Transverse colon (tissue), 4 donors: ENCODE measurements at places on chromosomes 16 and 17. TPM values are rescaled to one million over a fixed set of nuclear protein-coding genes. Genes with fewer than 3 reads are reported as not detected.
A peak's percentile ranks its signal among the peaks of the same experiment; 100 is the strongest.

OTOP3 gene
- total RNA-seq = 1.6 TPM

PLK1 gene
- total RNA-seq = 4.2 TPM

GRCh38 chr17:49631496-49631895, 46.4 kb downstream of the SPOP start:
- H3K4me3 ChIP-seq = no peak overlapping the region
- H3K27me3 ChIP-seq = no peaks in the 10 kb centered on the region
- no peaks in the 10 kb centered on the region for H3K36me3 ChIP-seq
- peaks cover 41% of the 10 kb centered on the region for H3K4me1 ChIP-seq
- H3K27ac ChIP-seq = peak overlapping the region; percentile 17

TMEM238L gene
- 46.6 TPM for total RNA-seq

DNA sequence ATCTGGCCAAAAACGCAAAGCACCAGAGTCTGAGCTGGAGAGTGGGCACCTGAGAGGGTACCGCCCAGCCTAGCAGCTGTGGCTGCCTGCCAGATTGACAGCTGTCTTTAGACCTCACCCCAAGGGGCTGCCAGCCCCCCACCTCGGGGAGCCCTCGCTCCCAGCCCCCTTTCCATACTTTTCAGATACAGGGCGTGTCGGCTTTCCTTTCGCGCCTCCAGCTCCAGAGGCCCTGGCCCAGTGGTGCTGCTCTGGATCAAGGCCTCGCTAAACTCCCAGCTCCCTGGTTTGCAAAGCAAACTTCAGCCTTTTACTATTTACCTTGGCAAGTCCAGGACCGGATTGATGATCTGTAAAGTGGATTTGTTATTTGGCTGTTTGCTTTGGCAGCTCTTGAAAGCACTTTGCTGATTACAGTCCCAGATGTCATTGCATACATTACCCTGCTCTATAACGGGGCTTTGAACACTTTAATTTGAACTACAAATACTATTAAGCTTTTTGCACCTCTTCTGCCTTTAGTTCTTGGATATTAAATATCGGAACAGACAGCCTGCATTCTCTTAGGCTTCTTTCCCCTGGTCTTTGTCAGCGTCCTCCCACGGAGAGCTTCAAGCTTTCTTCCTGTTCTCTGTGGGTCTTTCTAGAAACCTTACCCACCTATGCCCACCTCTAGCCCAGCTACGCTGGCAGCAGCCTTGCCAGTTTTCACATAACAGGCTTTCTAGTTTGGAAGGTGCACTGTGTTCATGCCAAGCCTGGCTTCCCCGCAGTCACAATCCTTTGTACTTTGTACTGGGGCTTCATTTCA, 63.6 kb upstream of the TBX2 start:
- no peak for DNase-seq
- peak overlapping the region; percentile 37 for H3K27ac ChIP-seq
- H3K27me3 ChIP-seq = peaks cover 87% of the 10 kb centered on the region
- H3K4me1 ChIP-seq = peaks cover 5% of the 10 kb centered on the region

ACSM5 gene
- 1.5 TPM for total RNA-seq

MFSD6L gene
- 5.1 TPM for total RNA-seq

DNA sequence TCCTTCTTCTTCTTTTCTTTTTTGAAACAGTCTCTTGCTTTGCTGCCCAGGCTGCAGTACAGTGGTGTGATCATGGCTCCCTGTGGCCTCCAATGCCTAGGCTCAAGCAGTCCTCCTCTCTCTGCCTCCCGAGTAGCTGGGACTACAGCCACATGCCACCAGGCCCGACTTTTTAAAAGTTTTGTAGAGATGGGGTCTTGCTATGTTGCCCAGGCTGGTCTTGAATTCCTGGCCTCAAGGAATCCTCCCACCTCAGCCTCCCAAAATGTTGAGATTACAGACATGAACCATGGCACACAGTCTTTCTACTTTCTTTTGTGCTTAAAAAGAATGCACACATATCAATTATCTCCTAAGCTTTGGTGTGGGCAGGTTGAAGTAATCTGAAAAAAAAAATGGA, 61.0 kb upstream of the DNAJA2 start:
- H3K4me3 ChIP-seq = no peak overlapping the region
- no peak for DNase-seq
- H3K4me1 ChIP-seq = peaks cover 2% of the 10 kb centered on the region
- H3K27me3 ChIP-seq = peaks cover 7% of the 10 kb centered on the region

GRCh38 chr17:50697663-50698272, 9.9 kb downstream of the ANKRD40 start:
- DNase-seq = no peak
- peak overlapping the region; percentile 85 for H3K27ac ChIP-seq
- no peaks in the 10 kb centered on the region for H3K27me3 ChIP-seq
- H3K4me1 ChIP-seq = peaks cover 30% of the 10 kb centered on the region
- no peak overlapping the region for H3K4me3 ChIP-seq

GRCh38 chr17:57505841-57506773, 239.0 kb downstream of the CCDC182 start:
- no peaks in the 10 kb centered on the region for H3K36me3 ChIP-seq
- no peaks in the 10 kb centered on the region for H3K27me3 ChIP-seq
- H3K4me1 ChIP-seq = no peaks in the 10 kb centered on the region
- no peak overlapping the region for H3K27ac ChIP-seq
- no peak overlapping the region for H3K4me3 ChIP-seq
- no peak for DNase-seq

GRCh38 chr17:73192206-73192893, 505 bp upstream of the COG1 start:
- no peaks in the 10 kb centered on the region for H3K27me3 ChIP-seq
- peak overlapping the region; percentile 90 for H3K4me3 ChIP-seq
- H3K36me3 ChIP-seq = peaks cover 9% of the 10 kb centered on the region
- peak overlapping the region; percentile 94 for H3K27ac ChIP-seq
- peaks cover 5% of the 10 kb centered on the region for H3K4me1 ChIP-seq
- DNase-seq = peak; percentile 66

DNA sequence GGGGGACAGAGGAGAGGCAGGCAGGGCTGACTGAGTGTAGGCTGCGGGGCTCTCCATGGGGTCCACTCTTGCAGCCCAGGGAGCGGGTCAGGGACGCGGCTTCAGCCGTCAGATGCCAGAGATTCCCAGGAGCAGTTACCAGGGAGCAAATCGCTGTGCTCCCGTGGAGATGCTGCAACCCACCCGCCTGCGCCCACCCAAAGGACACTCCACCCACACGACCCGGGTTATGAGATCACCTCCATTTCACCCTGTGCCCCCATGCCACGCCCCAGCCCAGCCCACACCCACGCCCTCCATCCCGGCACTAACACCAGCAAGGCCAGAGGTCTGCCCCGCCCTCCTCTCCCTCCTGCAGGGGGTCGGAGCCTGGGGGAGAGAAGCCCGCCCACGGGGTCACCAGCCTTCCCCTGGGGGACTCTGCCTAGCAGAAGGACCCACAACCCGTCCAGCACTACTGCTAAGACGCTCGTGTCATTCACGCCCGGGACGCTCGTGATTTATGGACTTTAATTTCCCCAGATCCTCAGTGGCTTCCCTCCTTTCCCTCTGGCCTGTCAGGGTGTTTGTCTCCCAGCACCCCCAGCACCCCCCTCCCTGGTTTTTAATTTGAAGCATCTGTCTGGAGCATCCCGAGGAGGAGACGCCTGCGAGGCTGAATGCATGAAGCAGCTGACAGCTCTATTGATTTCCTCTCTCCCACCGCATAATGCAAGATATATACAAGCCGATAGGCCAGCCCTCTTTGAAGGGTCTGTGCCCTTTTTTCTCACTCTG, 6.7 kb upstream of the RPL38 start:
- peaks cover 30% of the 10 kb centered on the region for H3K4me1 ChIP-seq
- no peak overlapping the region for H3K4me3 ChIP-seq
- no peak for DNase-seq
- no peak overlapping the region for H3K27ac ChIP-seq
- peaks cover 49% of the 10 kb centered on the region for H3K27me3 ChIP-seq
- H3K36me3 ChIP-seq = no peaks in the 10 kb centered on the region

DNA sequence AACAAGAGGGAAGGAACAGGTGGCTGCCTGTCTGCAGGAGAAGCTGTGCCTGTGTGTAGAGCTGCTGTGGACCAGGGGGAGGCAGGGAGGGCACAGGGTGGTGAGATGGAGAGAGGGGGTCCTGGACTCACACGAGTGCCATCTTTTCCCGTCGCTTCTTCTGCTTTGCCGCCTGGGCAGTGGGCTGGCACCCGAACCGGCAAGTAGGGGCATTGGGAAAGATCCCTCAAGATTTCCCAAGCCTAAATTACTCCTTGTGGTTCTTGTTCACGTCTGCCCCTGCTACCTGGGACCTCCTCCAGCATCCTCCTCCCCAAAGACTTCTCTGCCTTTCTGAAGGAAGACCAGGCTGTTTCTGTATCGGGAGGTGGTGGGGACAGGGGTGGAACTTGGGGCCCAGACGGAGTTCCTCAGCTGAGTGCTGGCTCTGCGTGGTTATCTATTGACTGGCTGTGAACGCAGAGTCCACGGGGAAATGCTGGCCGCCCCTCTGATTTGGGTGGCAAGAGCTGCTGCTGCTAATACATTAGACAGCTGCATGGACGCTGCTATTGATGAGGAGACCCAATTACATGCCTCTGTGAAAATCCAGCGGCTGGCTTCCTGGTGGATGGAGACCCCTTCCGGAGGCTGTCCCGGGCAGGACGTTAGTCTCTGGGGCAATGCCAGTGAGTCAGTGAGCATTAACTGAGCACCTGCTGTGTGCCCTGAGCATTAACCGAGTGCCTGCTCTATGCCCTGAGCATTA, 114.5 kb downstream of the OR1D5 start:
- no peaks in the 10 kb centered on the region for H3K27me3 ChIP-seq
- no peak for DNase-seq
- peaks cover 7% of the 10 kb centered on the region for H3K4me1 ChIP-seq

DNA sequence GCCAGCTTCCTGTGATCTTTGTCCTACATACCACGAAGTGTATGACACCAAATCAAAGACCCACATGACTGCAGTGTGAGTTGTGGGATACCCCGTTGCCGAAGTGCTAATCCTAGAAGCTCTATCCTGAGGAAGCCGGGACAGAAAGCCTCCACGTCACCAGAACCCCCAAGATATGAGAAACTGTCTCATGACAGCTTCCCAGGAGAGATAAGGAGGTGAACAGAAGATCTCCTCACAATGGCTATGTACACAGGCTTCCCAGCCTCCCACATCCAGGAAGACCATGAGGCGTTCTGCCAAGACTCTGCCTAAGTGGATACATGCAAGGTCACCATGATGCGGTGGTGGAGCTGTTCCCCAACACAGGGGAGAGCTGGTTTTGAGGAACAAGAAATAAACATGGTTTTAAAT, 37.1 kb downstream of the TRIM25 start:
- no peaks in the 10 kb centered on the region for H3K36me3 ChIP-seq
- H3K4me3 ChIP-seq = no peak overlapping the region
- H3K27me3 ChIP-seq = no peaks in the 10 kb centered on the region
- H3K4me1 ChIP-seq = no peaks in the 10 kb centered on the region
- H3K27ac ChIP-seq = no peak overlapping the region

GRCh38 chr16:26598061-26598460, 468.7 kb upstream of the C16orf82 start:
- no peak overlapping the region for H3K4me3 ChIP-seq
- no peaks in the 10 kb centered on the region for H3K4me1 ChIP-seq
- H3K36me3 ChIP-seq = no peaks in the 10 kb centered on the region
- DNase-seq = no peak

NGFR gene
- total RNA-seq = 3.7 TPM

- no peak overlapping the region for H3K4me3 ChIP-seq
- DNase-seq = no peak
- H3K27me3 ChIP-seq = no peaks in the 10 kb centered on the region
- no peak overlapping the region for H3K27ac ChIP-seq
Observed at GRCh38 chr16:86011532-86011931, 112.6 kb downstream of the IRF8 start.

DNA sequence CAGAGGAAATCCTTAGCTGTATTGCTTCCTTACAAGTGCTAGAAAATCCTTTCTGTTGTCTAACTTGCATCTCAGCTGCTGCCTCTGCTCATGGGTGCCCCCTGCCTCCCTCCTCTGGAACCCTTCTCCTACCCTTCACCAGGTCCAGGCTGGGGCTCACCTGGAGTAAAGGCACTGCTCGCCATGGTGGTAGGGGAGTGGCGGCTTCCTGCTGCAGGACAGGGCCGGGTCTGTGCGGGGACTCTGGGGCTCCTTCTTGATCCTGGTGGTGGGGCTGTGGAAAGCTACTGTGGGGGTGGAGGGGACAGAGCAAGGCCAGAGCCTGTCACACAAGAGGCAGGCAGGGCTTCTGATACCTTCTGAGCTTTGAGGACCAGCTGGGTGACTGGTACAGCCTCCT, 12.4 kb downstream of the ETV4 start:
- no peaks in the 10 kb centered on the region for H3K36me3 ChIP-seq
- H3K4me3 ChIP-seq = no peak overlapping the region
- no peak overlapping the region for H3K27ac ChIP-seq
- H3K4me1 ChIP-seq = peaks cover 17% of the 10 kb centered on the region
- DNase-seq = no peak
- no peaks in the 10 kb centered on the region for H3K27me3 ChIP-seq

IKZF3 gene
- total RNA-seq = 2.8 TPM

DNA sequence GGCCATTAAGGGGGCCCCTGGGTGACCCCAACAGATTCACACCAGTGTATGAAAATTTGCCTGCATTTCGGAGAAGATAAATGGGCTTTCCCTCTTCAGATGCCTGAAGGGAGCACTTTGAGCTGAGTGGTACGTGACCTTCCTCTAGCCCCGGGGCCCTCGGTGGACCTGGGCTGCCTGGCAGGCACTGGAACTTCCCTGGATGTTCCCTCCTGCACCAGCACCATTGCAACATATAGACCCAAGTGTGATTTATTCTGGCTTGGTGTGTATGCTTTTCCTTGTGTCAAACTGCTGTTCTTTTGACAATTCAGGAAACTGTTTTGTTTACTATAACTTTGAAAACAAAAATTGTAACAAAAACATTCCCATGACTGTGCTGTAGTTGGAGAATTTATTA, 93.8 kb downstream of the TNFRSF13B start:
- H3K27ac ChIP-seq = no peak overlapping the region
- H3K27me3 ChIP-seq = no peaks in the 10 kb centered on the region
- no peaks in the 10 kb centered on the region for H3K36me3 ChIP-seq
- H3K4me1 ChIP-seq = peaks cover 6% of the 10 kb centered on the region

KRT27 gene
- not detected for total RNA-seq

GRCh38 chr17:2172077-2172851, 117.4 kb downstream of the HIC1 start:
- peaks cover 29% of the 10 kb centered on the region for H3K4me1 ChIP-seq
- peak overlapping the region; percentile 78 for H3K27ac ChIP-seq
- H3K36me3 ChIP-seq = peaks cover 17% of the 10 kb centered on the region
- no peak overlapping the region for H3K4me3 ChIP-seq
- peak; percentile 60 for DNase-seq

- no peaks in the 10 kb centered on the region for H3K4me1 ChIP-seq
- H3K36me3 ChIP-seq = no peaks in the 10 kb centered on the region
- H3K27ac ChIP-seq = no peak overlapping the region
- DNase-seq = no peak
- H3K27me3 ChIP-seq = no peaks in the 10 kb centered on the region
- H3K4me3 ChIP-seq = no peak overlapping the region
Observed at GRCh38 chr16:17836868-17837602, 366.3 kb upstream of the XYLT1 start.
